ENCODE measurements at places on chromosomes 1 and 21. TPM values are rescaled to one million over a fixed set of nuclear protein-coding genes. Genes with fewer than 3 reads are reported as not detected.

OR2AK2 gene
- polyA plus RNA-seq, result not detected

SYT6 gene
- polyA plus RNA-seq, result 1.6 TPM

GRCh38 chr1:85689775-85690404 is 18.3 kb downstream of the ZNHIT6 start:
- no peak for DNase-seq

DNA sequence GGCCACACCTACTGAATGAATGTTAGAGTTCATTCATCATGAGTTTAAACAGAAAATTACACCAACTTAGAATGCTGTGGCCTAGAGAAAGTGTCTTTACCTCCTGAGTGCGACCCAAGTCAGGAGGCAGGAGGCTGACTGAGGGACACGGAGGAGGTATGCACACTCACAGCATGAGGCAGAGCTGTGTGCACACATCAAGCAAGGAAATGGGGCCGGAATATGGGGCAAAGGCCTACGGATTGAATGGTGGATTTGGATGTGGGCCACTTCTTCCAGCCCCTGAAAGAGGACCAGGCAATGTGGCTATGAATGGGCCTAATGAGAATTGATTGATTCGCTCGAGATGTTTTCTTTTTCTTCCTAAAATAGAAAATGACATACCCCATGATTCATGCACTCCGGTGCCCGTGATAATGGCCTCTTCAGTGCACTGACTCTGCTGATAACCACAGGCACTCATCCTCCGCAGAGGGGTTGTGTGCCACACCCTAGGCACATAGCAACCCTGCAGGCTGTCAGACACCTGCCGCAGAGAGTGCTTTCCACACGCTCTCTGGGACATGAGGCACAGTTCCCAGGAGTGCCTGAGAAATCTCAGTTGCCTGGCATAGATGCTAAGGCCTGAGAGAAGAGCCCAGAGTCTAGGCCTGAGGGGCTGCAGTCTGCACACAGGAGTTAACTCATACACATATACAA is 155.5 kb downstream of the GLUL start:
- no peak for DNase-seq

DNA sequence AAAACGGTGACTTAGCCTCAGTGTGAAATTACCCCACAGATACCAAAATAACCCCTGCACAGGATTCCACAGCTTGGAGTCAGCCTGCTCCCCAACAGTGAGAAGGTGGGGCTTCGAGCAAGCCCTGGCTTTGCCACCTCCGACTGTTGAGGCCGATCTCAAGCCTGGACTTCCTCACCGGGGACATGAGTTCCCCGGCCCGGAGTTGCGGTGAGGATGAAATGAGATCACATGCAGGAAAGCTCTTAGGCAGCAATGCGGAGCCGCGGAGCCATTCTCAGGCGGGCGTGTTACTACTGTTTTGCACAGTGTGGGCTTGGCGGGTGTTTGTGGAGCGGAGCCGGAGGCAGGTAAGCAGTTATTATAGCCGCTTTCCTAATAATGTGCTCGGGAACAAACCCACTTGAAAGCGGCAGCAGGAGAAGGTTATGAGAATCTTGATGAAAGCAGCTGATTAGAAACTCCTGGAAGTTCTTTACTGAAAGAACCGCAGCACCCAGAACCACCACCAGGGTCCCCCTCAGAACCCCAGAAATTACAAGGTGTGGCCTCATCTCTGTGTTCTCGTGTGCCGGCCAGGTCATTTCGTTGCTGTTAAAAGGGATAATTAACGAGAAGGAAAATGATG is 3.9 kb upstream of the CLSTN1 start:
- no peak for DNase-seq

- DNase-seq, result no peak
Observed at GRCh38 chr1:2108213-2108876, 58.1 kb downstream of the PRKCZ start.

MEX3A gene
- 51.2 TPM for polyA plus RNA-seq

GRCh38 chr1:217627431-217627830 is 3.5 kb downstream of the GPATCH2 start:
- no peak for DNase-seq

TTC24 gene
- 2.3 TPM for polyA plus RNA-seq

DNA sequence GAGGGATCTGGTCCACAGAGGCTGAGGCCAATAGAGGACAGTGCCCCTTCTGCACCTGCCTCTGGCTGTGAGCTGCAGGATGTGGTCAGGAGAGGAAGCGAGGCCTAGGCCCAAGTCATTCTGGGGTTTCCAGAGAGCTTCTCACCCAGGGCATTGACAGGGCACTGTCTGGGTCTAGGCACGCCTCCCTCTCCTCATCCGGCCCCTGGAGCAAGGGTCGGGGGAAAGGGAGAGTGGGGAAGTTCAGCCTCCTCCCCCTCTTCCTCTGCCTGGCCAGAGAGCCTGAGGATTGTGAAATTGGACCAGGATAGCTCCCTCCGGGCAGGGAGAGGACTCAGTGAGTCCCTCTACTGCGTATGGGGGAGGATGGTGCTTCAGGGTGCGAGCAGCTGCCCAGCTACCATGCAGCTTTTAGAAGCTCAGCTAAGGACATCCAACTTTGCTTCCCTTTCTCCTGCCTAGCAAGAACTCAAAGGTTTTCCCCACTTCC is 6.3 kb upstream of the INAVA start:
- DNase-seq, result no peak

MPL gene
- 1.5 TPM for polyA plus RNA-seq

GRCh38 chr1:55560266-55560665 is 345.1 kb upstream of the USP24 start:
- no peak for DNase-seq

- DNase-seq, result peak; percentile 58
Observed at GRCh38 chr1:201376464-201377374, 761 bp downstream of the TNNT2 start.

NBPF4 gene
- polyA plus RNA-seq, result not detected

- no peak for DNase-seq
Observed at GRCh38 chr1:178533121-178533946, 20.4 kb downstream of the TEX35 start.

DNA sequence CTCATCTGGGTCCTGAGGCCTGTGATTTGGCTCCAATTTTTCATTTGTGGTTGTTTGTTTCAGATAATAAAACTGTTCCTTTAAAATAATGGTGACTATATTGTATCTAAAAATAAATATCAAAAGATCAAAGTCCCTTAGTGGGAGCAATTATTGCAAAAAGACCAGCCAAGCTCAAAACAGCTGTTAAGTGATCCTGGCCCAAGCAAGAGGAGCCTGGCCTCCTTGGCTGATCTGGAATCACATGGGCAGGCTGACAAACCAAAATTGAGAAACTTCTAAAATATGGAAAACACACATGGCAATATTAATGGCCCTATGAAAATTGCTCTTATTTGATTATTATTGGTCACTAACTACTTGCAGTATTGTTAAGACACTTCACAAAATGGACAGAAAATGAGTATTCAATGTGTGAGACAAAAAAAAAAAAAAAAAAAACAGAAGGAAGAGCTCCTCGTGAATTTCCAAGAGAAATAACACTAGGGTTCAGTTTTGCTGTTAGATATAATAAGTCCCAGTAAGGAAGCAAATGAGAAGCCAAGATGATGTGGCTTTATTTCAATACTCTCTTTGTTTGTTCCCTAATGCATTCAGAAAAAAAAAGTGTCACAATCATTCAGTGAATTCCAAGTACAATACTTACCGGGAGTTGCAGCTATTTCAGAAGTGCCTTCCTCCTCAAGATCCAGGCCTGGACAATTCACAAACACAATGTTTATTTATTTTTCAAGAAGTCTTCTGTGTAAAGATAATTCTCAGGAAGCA is 105.1 kb downstream of the SEC16B start:
- no peak for DNase-seq

DNA sequence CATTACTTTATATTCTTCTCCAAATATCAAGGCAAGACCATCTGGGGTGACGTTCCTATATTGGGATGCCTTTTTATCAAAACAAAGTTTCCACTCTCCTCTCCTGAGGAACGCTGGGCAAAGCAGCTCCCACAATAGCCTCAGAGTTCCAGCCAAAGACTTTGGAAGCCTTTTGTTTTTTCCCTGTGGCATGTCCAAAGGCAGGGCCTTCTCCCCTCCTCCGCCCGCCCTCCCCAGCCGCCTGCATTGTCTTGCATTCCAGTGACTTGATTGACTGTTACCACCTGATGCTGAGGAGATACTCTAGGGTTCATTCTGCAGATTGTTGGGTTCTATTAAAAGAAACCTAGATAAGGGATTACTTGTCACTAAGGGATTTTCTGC is 43.5 kb downstream of the PROX1 start:
- no peak for DNase-seq

OLFML3 gene
- 130 TPM for polyA plus RNA-seq

GRCh38 chr1:208154679-208155642 is 89.2 kb downstream of the PLXNA2 start:
- DNase-seq, result no peak

CELSR2 gene
- polyA plus RNA-seq, result 31.0 TPM

DNA sequence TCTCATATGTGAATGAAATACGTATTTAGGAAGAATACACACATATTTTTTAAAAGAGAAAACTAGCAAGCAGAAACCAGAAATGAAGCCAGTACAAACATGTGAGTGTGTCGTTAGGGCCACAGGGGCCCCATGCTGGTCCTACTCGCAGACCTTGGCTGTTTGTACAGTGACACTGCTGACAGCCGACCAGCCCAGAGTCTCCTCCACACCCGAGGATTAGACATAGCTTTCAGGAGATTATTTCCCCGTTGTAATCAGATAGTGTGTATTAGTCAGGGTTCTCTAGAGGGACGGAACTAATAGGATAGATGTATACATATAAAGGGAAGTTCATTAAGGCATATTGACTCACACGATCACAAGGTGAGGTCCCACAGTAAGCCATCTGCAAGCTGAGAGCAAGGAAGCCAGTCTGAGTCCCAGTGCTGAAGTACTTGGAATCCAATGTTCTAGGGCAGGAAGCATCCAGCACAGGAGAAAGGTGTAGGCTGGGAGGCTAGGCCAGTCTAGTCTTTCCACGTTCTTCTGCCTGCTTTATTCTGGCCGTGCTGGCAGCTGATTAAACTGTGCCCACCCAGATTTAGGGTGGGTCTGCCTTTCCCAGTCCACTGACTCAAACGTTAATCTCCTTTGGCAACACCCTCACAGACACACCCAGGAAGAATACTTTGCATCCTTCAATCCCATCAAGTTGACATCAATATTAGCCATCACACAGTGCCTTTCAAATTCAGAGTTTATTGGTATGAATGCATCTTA is 51.2 kb downstream of the DIP2A start:
- no peak for DNase-seq

- no peak for DNase-seq
Observed at GRCh38 chr1:228976316-228976715, 241.0 kb downstream of the RHOU start.

CELA3B gene
- polyA plus RNA-seq, result not detected

GRCh38 chr21:43572446-43572845 is 86.8 kb downstream of the HSF2BP start:
- no peak for DNase-seq

RASAL2 gene
- polyA plus RNA-seq, result 18.4 TPM

DNA sequence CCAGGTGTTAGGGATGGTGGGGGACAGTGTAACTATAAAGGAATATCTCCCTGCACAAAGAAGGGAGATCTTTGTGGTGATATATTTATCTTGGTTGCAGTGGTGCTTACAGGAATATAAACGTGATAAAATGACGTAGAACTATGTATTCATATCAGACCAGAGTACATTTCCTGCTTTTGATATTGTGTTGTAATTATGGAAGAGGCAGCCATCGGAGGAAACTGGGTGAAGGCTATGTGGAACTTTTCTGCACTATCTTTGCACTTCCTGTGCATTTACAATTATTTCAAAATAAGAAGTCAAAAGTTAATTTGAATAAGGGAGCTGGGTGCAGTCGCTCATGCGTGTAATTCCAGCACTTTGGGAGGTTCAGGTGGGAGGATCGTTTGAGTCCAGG is 37.6 kb downstream of the NDUFS5 start:
- DNase-seq, result no peak

RHBDL2 gene
- 0.89 TPM for polyA plus RNA-seq

DNA sequence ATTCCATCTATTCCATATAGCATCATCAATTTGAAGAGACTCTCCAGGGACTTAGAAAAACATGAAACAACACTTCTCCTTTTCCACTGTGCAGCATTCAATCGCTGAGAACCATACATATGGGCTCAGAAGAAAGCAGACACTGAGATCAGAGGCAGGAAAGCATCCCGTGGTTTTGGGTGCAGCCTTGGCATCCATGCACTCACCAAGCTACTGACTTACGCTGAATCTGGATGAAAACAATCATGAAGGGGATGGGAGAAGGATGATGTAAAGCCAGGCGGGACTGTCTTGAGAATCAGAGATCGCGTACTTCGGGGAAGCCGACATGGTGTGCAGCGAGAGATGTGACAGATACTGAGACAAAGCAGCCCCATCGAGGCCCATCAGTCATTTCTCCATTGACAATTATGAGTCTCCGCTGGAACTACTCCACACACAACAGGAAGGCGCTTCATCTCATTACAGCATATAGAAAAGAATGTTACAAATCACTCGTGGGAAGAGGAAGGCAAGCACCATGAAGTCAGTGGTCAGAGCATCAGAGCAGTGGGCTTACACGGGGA is 2.3 kb upstream of the TIAM1 start:
- DNase-seq, result no peak

- no peak for DNase-seq
Observed at GRCh38 chr1:50852889-50853288, 107.2 kb downstream of the FAF1 start.

GRCh38 chr1:233393926-233394680 is 66.6 kb downstream of the MAP3K21 start:
- DNase-seq, result no peak

TMEM269 gene
- 0.79 TPM for polyA plus RNA-seq

LUZP1 gene
- polyA plus RNA-seq, result 35.7 TPM

GRCh38 chr1:111671852-111672251 is 52.3 kb downstream of the RAP1A start:
- no peak for DNase-seq

DNA sequence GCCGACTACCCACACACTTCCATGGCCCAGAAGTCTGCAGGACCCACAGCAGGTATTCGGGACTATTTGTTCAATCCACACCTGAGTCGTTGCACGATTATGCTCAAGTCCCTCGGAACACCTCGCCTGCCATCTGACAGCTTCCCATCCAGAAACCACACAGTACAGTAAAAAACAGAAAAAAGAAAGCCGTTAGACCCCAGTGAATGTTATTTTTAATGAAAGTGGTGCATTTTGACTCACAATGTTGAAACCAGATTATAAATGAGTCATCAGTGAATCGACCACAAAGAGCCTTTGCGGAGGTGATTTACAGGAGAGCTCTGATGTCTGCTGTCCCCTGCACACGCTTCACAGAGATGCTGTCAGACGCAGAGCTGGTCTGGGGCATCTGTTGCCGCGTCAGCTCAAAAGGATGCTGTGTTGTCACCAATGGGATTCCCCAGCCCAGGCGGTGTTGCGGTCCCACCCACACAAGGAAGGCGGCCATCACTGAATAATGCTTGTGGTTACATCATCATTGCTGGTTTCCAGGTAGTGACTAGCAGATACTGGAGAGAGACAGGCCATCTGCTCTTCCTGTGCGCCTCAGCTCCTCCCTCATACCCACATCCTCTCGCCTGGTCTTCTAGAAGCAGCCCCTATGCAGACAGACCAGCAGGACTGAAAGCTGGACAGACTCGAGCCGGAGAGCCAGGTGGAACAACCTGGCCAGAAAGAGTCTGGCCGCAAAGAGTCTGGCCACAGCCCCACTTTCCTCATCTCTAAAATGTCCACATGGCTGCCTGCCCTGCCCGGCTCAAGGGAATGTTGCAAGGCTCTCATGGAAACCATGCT is 116.8 kb downstream of the TOMM20 start:
- no peak for DNase-seq

- DNase-seq, result no peak
Observed at GRCh38 chr1:77031106-77031662, 163.9 kb downstream of the ST6GALNAC5 start.
